ENCODE measurements at places on chromosomes 6 and 20. TPM values are rescaled to one million over a fixed set of nuclear protein-coding genes. Genes with fewer than 3 reads are reported as not detected.

APCDD1L gene
- 0.74 TPM for total RNA-seq

RPP21 gene
- total RNA-seq, result 37.6 TPM

RAB32 gene
- 30.0 TPM for total RNA-seq

RAMACL gene
- 17.6 TPM for total RNA-seq

FAM83C gene
- not detected for total RNA-seq

DEFB121 gene
- not detected for total RNA-seq

TMEM244 gene
- not detected for total RNA-seq

VSX1 gene
- not detected for total RNA-seq

CFB gene
- total RNA-seq, result 255 TPM

DNA sequence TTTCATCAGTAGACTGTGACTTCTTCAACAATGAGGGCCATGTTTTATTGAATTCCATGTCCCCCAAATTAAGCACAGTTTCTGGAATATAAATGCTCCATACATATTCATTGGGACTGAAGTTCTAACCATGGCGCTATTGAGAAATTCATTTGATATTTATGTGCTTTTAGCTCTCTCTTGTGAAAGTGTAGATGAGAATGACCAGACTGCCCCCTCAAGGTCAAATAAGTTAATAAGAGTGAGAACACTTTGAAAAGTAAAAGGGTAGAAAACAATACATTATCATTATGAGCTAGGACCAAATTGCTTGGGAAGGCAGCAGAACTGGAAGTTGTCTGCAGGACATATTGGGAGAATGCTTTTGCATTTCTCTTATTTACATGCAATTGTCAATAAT, 597.9 kb downstream of the EPM2A start:
- H3K4me1 ChIP-seq, result no peaks in the 10 kb centered on the region
- no peak overlapping the region for H3K4me3 ChIP-seq
- H3K36me3 ChIP-seq, result no peaks in the 10 kb centered on the region
- H3K27me3 ChIP-seq, result no peaks in the 10 kb centered on the region
- H3K27ac ChIP-seq, result no peak overlapping the region

GRCh38 chr20:38905375-38905774, 20.8 kb upstream of the FAM83D start:
- DNase-seq, result no peak
- H3K27me3 ChIP-seq, result peaks cover 3% of the 10 kb centered on the region
- no peak overlapping the region for H3K27ac ChIP-seq
- H3K4me3 ChIP-seq, result no peak overlapping the region
- no peaks in the 10 kb centered on the region for H3K36me3 ChIP-seq

GRCh38 chr20:9514461-9515213, at the start of gene LAMP5:
TSS of gene LAMP5 (plus strand) at chr20:9514590. CDS start at chr20:9514853, 263 bp downstream.
- peaks cover 17% of the 10 kb centered on the region for H3K4me1 ChIP-seq
- no peak within 1 kb of the TSS for H3K4me3 ChIP-seq
- no peaks in the 10 kb centered on the region for H3K36me3 ChIP-seq
- no peak within 1 kb of the TSS for H3K27ac ChIP-seq

GRCh38 chr20:47799116-47799715, 13.9 kb upstream of the SULF2 start:
- no peak overlapping the region for H3K27ac ChIP-seq
- H3K27me3 ChIP-seq, result no peaks in the 10 kb centered on the region

DNA sequence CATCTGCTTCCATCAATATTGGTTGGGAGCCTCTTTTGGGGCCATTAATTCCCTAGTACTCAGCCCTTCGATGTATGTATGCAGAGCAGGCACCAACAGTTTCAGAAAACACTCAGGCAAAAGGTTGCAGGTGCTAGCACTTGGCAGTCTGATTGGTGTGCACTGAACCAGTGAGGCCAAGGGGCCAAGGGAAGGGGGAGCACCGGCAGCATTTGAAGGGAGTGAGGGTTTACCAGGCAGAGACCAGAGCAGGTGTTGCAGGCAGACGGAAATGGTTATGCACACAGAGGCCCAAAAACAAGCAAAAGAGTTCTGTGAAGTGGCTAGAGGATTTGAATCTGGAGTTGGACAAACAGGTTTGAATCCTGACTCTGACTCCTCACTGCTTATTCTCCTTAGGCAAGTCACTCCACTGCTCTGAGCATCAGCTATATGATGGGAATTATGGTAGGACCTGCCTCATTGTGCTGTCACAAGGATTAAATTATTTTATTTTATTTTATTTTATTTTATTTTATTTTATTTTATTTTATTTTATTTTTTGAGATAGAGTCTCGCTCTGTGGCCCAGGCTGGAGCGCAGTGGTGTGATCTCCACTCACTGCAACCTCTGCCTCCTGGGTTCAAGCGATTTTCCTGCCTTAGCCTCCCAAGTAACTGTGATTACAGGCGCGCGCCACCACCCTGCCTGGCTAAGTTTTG, 58.1 kb upstream of the SHLD1 start:
- no peaks in the 10 kb centered on the region for H3K36me3 ChIP-seq
- no peaks in the 10 kb centered on the region for H3K4me1 ChIP-seq
- no peak for DNase-seq
- no peak overlapping the region for H3K4me3 ChIP-seq
- no peaks in the 10 kb centered on the region for H3K27me3 ChIP-seq
- no peak overlapping the region for H3K27ac ChIP-seq

- no peaks in the 10 kb centered on the region for H3K36me3 ChIP-seq
- DNase-seq, result peak; percentile 61
- H3K27ac ChIP-seq, result no peak overlapping the region
These were observed 43.4 kb upstream of the PIM1 start for GRCh38 chr6:37126493-37126958.

- H3K4me3 ChIP-seq, result no peak overlapping the region
- H3K27ac ChIP-seq, result no peak overlapping the region
- no peaks in the 10 kb centered on the region for H3K27me3 ChIP-seq
- no peaks in the 10 kb centered on the region for H3K36me3 ChIP-seq
- H3K4me1 ChIP-seq, result no peaks in the 10 kb centered on the region
- no peak for DNase-seq
These were observed 47.1 kb downstream of the IRF4 start for GRCh38 chr6:438634-439170.

DNA sequence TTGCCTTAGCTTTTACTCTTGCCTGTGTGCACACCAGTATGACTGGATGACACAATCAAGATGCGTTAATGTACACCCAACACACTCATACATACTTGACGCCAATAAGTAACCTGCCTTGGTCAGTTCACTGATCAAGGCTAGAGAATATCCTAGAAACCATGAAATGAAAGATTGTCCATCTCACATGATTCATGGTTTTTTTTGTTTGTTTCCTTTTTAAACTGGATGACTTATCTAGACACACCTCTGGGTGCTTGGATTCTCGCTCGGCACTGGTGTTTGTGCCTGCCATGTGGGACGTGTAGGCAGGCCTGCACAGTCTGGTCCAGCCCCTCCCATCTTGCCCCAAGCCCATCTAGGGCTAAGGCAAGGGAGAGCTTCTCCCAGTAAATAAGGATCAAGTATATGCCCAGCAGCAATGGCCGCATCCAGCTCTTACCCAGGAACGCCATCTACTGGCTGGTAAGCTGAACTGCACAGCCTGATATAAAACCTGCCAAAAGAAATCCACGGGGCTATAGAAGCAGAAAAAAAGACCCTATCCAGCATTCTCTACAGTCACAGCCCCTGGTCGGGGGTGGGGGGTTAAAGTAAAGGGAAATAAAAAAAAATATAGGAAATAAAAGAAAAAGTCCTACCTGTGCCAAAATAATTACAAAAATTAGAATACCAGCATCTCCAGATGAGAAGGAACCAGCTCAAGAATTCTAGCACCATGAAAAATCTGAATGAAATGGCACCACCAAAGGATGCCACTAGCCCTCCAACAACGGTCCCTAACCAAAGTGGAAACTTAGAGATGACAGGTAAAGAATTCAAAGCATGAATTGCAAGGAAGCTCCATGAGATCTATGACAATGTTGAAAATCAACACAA, 73.3 kb downstream of the OTOR start:
- no peaks in the 10 kb centered on the region for H3K36me3 ChIP-seq
- no peak overlapping the region for H3K27ac ChIP-seq
- H3K27me3 ChIP-seq, result no peaks in the 10 kb centered on the region
- H3K4me1 ChIP-seq, result no peaks in the 10 kb centered on the region
- H3K4me3 ChIP-seq, result no peak overlapping the region

DNA sequence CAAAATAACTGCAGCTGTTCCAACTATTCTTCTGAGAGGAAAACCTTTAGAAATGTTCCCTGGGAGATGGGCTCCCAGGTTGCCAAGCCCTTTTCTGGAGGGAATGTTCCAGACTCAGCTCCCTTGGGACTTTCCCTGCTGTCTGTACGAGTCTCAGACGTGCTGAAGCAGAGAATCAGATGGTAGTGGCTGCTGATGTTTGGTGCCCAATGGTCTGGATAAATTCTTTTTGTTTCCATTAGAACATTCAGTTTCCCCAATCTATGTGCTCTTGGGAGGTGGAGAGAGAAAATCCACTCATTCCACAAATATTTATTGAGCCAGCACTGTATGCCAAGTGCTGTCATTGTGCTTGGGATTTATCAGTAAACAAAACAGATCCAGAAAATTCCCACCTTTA, 40.0 kb downstream of the SNHG17 start:
- no peak overlapping the region for H3K27ac ChIP-seq
- no peaks in the 10 kb centered on the region for H3K4me1 ChIP-seq
- no peak overlapping the region for H3K4me3 ChIP-seq
- H3K27me3 ChIP-seq, result no peaks in the 10 kb centered on the region
- H3K36me3 ChIP-seq, result no peaks in the 10 kb centered on the region

DNA sequence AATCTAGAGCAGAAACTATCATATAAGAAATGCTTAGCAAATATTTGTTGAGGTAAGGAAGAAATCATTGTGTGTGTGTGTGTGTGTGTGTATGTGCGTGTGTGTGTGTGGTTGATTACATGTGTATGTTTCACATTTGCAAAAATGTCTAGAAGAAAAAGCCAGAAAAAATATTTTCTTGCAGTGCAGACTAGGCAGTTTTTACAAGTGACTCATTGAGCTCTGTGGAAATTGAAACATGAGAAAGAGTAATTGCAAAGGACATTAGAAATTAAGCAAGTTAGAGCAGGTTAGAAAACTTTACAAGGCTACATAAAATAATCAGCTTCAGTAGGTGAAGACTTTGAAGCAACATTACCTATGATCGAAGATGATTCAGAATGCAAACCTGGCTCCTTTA, 669.0 kb upstream of the EYS start:
- H3K36me3 ChIP-seq, result no peaks in the 10 kb centered on the region
- DNase-seq, result no peak
- H3K4me3 ChIP-seq, result no peak overlapping the region
- H3K27ac ChIP-seq, result no peak overlapping the region

DNA sequence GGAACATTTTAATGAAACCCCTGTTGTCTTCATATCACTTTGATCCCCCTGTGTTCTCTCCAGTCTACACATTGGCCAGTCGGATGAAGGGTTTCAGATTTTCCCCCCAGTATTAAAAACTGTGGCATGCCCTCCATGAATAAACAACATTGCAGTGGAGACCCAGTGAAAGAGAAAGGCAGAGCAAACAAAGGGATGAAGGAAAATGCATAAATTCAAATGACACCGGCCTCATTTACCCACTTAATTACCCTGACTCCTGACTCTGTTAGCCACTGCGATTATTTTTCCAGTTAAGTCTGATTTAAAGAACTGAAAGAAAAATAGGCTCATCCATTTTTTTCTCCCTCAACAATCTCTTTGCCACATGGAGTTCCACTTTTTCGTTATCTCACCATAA, 569.2 kb downstream of the TFAP2B start:
- H3K36me3 ChIP-seq, result no peaks in the 10 kb centered on the region
- H3K27ac ChIP-seq, result no peak overlapping the region
- no peak for DNase-seq
- no peak overlapping the region for H3K4me3 ChIP-seq

DNA sequence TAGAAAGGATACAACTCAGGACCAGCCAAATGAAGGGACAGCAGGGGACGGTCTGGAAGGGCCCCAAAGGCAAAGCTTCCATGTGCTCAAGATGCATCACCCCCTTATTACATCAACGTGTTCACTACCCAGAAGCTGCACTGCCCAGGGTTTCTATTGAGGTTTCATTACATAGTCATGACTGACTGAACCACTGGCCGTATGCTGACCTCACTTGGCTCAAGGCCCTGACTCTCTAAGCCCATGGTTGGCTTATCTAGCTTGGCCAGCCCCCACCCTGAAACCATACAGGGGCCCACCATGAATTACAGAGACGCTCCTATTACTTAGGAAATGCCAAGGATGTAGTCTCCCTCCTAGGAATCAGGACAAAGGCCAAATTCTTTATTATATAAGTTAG, 179.4 kb downstream of the FOXC1 start:
- no peak overlapping the region for H3K27ac ChIP-seq
- H3K4me1 ChIP-seq, result no peaks in the 10 kb centered on the region
- H3K36me3 ChIP-seq, result no peaks in the 10 kb centered on the region

- no peak for DNase-seq
- no peaks in the 10 kb centered on the region for H3K27me3 ChIP-seq
- no peaks in the 10 kb centered on the region for H3K36me3 ChIP-seq
These were observed 93.5 kb upstream of the SASH1 start for GRCh38 chr6:148249160-148249559.

- H3K36me3 ChIP-seq, result no peaks in the 10 kb centered on the region
- H3K4me1 ChIP-seq, result no peaks in the 10 kb centered on the region
- H3K4me3 ChIP-seq, result no peak overlapping the region
- no peaks in the 10 kb centered on the region for H3K27me3 ChIP-seq
These were observed 109.0 kb downstream of the MCHR2 start for GRCh38 chr6:99885051-99885450.

DNA sequence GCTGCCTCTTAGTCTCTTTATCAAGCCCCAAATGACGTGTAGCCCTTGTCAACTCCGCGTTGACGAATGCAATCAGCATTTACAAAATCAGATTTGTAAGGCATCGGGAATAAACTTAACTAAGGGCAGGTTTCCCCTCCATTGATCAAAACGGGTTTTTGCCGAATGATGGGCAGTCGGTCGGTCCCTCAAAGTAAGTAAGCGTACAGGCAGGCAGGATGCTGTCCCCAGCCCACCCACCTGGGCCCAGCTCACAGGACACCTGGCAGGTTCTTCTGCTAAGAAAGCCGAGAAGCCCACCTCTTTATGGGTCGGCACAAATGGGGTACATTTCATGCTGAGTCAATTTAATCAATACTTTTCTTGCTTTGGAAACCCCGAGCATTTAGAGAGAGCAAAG, 22.0 kb upstream of the MAFB start:
- H3K4me1 ChIP-seq, result no peaks in the 10 kb centered on the region
- H3K36me3 ChIP-seq, result no peaks in the 10 kb centered on the region
- no peak overlapping the region for H3K4me3 ChIP-seq
- H3K27ac ChIP-seq, result no peak overlapping the region

Measured in lung (tissue), 17 donors.